ENCODE measurements at places on chromosomes 16 and 17.

GRCh38 chr17:59423137-59423724 lies 91.8 kb downstream of the YPEL2 start:
- peak; percentile 72 for DNase-seq

DNA sequence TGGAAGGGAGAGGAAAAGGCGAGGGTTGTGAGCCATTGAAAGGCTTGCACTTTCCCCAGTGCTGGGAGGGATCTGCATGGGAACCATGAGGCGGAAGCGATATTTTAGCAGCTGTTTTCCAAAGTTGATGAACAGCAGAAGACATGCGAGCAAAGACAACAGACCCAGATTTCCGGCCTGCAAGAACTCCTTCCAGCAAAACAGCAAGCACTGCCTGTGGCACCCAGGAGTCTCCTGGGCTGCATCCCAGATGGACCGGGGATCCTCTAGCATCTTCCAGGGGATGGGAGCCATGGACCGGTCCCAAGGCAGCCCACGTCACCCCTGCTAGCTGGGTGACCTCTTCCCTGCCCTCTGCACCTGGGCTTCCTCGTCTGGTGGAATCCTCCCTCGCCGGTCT lies 162.8 kb downstream of the IRF8 start:
- DNase-seq: no peak

DNA sequence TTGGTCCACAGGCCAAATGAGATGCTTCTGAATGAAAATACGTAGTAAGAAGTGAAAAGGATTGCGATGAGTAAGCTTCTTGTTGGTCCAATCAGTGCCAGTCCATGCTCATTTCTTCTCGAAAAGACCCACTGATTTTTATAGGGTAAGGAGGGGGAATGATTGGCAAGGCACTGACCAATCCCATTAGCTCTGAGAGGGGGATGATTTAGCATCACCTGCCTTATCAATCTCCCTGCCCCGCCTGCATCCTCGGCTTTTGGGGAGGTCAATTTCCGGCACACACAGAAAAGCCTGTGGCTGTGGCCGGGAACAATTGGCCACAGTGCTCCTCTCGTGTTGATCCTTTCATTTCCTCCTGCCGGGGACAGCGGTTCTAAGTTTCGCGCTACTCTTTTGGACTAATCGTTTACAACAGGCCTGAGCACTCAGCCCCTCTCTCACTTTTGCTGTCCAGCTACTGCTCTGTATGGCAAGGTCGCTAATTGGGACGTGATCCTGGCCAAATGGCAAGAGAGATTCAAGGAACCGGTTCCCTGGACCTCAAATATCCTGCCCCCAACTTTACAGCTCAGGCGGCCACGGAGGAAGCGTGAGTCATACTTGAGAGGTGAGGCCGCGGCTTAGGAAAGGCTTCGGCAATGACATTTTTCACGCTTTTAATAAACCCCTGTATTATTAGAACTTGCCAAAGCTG lies 43.1 kb downstream of the TBX4 start:
- DNase-seq: peak; percentile 56

DNA sequence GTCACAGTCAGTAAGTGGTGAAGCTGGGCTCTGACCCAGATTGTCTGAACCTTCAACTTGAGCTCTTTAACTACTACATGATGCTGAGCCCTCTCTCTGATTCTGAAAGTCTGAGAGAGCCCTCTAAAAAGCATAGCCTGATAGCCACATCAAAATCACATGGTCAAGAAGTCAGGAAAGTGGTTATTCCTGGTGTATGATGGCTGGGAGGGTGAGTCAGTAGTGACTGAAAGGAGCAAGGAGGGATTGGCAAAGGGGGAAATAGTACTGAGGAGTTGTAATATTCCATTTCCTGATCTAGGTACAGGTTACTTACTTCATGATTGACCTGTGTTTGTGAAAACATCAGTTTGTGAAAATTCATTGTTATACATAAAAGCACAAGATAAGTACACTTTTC lies 89.1 kb downstream of the SSH2 start:
- peak; percentile 49 for DNase-seq

DNA sequence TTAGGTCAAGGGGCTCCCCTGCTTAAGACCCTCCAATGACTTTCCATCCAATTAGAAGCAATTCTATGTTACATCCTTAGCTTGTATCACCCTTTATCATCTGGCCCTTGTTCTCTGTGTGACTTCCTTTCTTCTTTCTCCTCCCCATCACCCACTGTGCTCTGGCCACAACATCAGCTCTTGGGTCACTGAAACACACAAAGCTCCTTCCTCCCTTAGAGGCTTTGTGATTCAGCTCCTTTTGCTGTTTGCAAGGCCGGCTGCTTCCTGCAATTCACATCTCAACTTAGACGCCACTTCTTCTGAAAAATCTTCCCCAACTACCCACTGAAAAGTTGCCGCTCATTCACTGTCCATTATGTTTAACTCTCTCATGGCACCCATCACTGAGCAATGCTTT lies 130.9 kb upstream of the CACNG3 start:
- DNase-seq: no peak

GRCh38 chr17:42277342-42277712 lies 1.1 kb upstream of the STAT5B start:
- no peak for DNase-seq

- peak; percentile 81 for DNase-seq
Observed at GRCh38 chr16:81737885-81738536, 41.1 kb upstream of the PLCG2 start.

GRCh38 chr17:21452377-21453143 lies 76.4 kb downstream of the KCNJ12 start:
- DNase-seq: peak; percentile 51

GRCh38 chr17:48237456-48237855 lies 129.9 kb downstream of the SNX11 start:
- DNase-seq: no peak

- peak; percentile 75 for DNase-seq
Observed at GRCh38 chr16:66406534-66407221, 20.4 kb upstream of the BEAN1 start.

- peak; percentile 18 for DNase-seq
Observed at GRCh38 chr17:50480854-50481490, 2.3 kb downstream of the RSAD1 start.

GRCh38 chr17:29566473-29567303 lies at the start of gene ABHD15:
Gene ABHD15, minus strand, starts transcription at chr17:29567037. Its CDS starts 71 bp downstream, at chr17:29566966.
- peak; percentile 79 for DNase-seq

DNA sequence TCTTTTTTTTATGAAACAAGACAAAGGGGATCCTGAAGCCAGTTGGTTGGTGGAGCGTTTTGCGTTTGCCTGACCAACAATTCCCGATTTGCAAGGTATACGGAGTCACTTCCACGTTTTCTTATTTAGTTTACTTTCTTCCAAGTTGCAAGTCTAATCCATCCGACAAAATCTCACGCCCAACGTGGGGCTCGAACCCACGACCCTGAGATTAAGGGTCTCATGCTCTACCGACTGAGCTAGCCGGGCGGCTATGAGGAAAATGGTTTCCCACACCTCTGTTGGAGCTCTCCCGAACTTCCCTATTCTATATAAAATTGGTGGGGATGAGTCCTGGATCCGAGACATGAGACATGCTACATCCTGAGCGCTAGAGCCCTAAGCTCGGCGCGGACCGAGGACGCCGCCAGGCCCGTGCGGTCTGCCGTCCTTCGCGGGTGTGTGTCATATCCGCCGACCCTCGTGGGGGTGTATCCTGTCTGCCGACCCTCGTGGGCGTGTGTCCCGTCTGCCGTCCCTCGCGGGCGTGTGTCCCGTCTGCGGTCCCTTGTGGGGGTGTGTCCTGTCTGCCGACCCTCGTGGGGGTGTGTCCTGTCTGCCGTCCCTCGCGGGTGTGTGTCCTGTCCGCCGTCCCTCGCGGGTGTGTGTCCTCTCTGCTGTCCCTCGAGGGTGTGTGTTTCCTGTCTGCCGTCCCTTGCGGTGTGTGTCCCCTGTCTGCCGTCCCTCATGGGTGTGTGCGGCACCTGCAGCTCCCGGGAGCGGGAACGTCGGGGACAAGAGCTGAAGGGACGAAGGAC lies 22.6 kb downstream of the ZNF213 start:
- DNase-seq: peak; percentile 90

GRCh38 chr16:89887243-89887642 lies 13.9 kb downstream of the TCF25 start:
- DNase-seq: no peak

GRCh38 chr17:37770631-37771518 lies 26.0 kb upstream of the HNF1B start:
- DNase-seq: peak; percentile 61

GRCh38 chr16:71769222-71769621 lies 39.4 kb downstream of the AP1G1 start:
- DNase-seq: no peak

GRCh38 chr16:86523166-86523740 lies 12.9 kb downstream of the FOXF1 start:
- no peak for DNase-seq

DNA sequence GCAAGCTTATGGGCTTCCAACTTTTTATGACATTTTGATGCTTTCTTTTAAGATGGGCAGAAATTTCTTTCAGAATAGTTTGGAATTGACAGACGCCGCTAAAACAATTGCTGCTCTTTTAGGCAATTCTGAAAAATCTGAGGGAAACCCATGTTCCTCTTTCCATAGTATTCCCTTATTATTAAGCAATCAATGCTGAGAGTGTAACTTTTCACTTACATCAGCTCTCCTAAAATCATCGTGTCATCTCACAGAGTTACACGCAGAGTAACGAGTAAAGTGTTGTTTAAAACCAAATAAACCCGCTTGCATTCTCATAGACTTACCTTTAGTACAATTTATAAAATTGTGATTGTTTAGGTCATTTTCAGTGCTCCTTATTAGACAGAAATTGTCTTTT lies 150.6 kb downstream of the MAF start:
- no peak for DNase-seq

DNA sequence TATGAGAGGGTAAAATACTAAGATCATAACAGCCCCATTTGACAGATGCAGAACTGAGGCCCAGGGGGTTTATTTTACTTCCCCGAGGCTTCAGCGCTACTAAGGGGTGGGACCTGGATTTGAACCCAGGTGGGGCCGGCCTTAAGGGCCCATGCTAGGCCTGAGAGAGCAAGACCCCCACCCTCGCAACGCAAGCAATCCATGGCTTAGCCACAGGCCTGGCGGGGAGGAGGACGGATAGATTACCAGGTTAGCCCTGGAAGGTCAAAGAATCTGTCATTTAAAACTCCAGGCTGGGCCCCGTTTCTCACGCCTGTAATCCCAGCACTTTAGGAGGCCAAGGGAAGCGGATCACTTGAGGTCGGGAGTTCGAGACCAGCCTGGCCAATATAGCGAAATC lies 1.9 kb upstream of the CDH3 start:
- DNase-seq: no peak

- no peak for DNase-seq
Observed at GRCh38 chr16:67463059-67463458, 17.9 kb downstream of the ATP6V0D1 start.

GRCh38 chr17:59950049-59950448 lies 14.5 kb downstream of the RNFT1 start:
- DNase-seq: no peak

DNA sequence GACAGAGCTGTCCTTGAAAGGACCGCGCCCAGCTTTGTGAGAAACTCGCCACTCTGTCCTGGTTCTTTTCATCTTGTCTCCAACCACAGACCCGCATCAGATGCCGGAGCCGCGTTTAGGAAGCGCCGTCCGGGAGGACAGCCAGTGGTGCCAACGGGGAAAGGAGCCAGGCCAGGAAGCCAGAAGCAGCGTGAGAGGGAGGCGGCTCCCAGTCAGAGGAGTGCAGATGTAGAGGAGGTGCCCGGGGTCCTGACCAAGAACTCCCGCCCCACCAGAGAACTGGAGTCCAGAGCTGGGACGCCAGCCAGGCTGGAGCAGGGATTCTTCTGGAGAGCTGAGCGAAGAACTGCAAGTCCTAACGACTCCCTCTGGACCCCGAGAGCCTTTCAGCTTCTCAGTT lies 49.3 kb upstream of the TNRC6C start:
- DNase-seq: no peak

- DNase-seq: peak; percentile 31
Observed at GRCh38 chr16:2296661-2297505, 29.0 kb upstream of the RNPS1 start.

GRCh38 chr16:27520982-27521673 lies 28.6 kb downstream of the GTF3C1 start:
- DNase-seq: peak; percentile 77

DNA sequence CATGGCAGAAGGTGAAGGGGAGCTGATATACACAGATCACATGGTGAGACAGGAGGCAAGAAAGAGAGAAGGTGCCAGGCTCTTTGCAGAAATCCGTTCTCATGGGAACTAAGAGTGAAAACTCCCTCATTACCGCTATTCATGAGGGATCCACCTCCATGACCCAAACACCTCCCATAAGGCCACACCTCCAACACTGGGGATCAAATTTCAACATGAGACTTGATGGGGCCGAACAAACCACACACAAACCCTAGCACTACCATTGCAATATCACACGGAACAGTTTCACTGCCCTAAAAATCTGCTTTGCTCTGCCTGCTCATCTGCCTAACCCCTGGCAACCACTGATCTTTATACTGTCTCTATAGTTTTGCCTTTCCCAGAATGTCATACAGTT lies 34.8 kb downstream of the C17orf67 start:
- no peak for DNase-seq

- no peak for DNase-seq
Observed at GRCh38 chr16:67027046-67027445, 1.9 kb upstream of the CBFB start.

GRCh38 chr16:70691223-70692129 lies 5.6 kb upstream of the MTSS2 start:
- peak; percentile 54 for DNase-seq

DNA sequence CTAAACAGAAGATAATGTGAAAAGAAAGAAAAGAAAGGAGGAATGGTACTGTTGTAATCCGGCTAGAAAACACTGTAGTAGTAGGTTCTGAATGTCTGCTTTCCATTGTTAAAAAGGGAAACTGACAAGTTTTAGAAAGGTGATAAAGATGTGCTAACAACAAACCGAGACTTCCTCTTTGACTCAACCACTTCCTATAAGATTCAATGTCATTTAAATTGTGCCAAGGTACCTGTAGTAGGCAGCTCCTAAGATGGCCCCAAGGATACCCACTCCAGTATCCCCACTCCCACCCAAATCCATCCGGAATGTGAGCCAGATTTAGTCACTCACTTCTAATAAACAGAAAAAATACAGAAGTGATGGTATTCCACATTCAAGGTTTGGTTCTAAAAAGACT lies 31.2 kb downstream of the XYLT1 start:
- no peak for DNase-seq

DNA sequence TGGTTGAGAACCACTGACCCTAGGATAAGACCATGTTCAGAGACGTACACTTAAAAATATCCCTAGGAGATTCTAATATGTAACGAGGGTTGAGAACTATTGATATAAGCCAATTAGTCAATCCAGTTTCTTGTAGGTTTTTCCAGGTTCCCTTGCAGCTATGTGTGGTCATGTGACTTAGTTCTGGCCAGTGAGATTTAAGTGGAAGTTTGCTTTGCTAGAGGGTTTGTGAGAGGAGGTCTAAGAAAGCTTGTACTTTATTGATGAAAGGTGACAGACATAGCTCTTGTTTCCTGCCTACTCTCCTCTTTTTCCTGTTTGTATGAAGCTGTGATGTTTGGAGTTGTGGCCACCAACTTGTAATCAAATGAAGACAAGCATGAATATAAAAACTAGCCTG lies 110.1 kb upstream of the SIAH1 start:
- no peak for DNase-seq

All from endothelial cell of umbilical vein (primary cell).